ENCODE measurements at places on chromosomes 16 and 17.

- DNase-seq, result no peak
Measured at GRCh38 chr16:19681637-19682036, 36.4 kb downstream of the KNOP1 start.

DNA sequence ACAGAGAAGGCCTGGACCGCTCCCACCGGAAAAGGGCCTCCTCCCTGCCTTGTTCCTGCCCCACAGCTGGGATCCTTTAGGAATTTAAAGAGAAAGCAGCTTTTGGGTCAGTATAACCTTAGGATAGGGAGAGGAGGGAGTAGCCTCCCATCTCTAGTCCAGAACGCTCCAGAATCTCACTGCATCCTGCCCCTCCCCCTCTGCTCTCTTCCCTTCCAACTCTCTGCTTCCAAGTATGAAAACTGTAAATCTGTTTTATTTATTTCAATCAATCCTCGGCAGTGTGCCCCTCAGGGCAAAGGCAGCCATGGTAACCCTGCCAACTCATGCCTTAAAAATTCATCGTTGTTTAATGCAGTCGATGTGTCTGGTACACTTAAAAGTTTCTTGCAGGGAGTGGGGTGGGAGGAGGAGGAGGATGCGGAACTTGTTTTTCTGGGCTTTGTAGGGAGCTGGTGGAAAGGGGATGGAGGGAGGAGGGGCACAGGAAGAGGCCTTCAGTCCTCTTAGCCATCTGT, 21.2 kb upstream of the MTSS2 start:
- DNase-seq, result no peak

DNA sequence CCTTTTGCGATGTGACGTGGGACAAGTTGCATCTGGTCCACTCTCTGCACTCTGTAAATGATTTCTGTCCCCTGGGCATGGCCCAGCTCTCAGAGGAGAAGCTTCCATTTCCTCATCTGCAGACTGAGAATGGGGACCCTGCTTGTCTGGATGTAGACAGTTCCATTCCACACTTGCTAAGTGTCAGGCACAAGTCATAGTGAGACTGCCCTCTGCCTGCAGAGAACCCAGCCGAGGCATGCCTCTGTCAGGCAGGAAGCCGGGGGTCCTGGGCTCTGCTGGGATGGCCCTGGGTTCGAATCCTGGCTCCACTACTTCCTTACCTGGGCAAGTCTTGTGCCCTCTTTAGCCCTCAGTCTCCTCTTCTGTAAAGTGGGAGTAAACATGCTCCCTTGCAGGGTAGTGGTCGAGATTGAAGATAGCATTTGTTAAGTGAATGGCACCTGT, 4.1 kb downstream of the MAP2K3 start:
- DNase-seq, result peak; percentile 38

GRCh38 chr17:68176718-68177117, 71.1 kb upstream of the AMZ2 start:
- DNase-seq, result no peak

DNA sequence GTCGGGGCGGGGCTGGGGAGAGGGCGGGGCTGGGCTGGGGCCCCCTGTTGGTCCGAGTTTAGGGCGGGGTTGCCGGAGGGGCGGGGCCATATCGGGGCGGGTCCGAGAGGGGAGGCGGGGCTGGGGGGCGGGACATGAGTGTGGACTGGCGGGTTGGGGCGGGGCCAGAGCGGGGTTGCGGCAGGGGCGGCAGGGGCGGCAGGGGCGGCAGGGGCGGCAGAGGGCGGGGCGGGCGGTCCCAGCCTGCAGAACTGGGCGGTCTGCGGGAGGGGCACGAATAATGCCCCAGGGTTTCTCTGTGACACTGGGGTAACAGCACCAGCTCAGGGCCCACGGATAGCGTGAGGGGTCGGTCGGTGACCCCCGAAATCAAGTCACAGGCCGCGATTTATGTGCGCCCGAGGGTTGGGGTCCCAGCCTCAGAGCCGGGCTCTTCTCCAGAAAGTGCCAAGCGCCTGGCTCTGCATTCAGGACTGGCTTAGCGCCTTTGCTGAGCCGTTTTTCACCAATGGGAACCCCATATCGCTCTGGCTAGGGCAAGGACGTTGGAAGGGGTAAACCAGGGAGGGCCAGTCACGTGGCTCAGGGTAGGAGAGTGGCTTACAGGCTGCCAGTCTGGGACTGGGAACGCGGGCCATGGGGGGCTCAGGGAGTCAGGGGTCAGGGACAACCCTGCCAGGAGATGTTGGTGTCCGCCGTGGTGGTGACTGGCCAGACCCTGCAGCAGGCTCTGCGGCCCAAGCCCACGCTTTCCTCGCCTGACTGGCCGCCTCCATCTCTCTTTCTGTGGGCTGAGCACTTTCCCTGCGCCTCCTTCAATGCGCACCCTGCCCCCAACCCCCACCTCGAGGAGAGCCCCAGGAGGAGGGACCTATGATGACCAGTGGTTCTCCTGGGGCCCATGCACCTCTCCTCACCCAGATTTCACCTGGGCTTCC, 1.2 kb upstream of the METTL26 start:
- DNase-seq, result peak; percentile 84

DNA sequence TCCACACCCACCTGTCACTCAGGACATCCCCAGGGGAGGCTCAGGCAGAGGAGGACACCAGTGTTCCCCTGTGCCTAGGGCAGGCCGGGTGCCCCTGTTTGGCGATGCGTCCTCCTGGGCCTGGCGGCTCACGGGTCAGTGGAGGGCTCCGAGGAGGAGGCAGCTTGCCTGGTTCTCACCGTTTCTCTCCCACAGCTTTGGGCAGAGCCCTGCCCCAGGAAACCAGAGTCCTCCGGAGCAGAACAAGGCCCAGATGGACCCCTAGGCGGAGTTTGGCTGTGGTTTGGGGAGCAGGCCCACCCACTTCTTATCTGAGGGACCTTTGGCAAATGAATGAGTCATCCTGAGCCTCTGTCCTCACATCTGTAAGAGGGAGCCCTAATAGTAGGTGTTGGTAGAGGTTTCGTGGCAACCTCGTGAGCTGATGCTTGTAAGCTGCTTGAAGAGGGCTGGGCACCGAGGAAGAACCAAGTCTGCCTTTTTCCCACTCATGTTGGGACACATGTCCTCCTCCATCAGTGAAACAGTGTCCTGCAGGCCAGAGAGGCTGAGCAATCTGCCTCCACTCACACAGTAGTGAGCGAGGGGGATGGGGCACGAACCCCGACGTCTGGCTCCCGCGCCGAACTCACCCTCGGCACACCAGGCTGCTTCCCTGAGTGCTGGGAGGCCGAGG, 247.0 kb upstream of the CIBAR2 start:
- DNase-seq, result no peak

DNA sequence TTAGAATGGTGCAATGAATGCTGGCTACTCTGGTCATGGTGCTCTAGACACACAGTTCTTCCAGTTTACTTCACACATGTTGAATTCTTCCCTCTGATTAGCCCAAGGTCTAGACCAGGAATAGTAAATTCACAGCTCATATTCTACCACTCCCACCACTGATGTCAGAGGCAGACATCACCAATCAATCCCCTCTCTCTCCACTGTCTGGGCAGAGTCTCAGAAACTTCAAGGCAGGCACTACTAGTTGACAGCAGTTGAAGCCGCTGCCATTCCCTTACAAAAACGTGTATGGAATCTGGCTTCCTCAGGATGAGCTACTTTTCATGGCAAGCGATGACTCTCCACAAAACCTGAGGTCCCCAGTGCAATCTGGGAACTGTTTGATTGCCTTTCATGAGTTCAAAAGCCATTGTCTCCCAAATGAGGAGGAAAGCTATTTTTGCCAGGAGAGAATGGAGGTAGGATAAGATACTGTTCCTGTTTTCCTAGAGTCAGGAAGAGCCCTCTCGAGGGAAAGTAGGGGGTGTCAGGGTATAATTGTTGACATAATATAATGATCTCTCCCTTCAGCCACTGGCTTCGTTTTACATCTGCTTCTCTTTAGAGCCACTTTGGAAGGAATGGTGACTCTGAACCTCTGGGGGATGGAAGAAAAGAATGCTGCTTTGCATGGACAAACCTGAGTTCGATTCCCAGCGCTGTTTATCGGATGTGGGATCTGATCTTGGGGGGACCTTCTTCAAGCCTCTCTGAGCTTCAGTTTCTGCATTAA, 90.0 kb downstream of the FOXL1 start:
- no peak for DNase-seq

DNA sequence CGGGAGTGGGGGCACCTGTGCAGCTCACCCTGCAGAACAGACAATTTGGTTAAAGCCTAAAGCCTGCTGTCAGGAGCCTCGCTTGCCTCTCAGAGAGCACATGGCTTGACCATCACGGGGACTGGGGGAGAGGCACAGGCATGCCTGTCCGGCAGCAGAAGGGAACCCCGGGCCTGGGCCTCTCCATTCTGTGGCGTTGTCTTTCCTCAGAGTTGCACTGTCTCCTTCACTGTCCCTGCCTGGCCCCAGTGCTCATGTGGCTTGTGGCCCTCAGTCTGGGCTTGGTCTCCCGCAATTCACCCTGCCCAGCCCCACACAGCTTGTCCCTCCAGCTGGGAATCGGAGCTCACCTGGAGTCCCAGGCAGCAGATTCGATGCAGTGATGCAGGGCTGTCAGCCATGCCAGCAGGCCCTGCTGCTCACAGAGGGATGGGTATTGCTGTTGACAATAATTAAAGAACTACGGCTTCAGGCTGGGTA, 189.9 kb downstream of the SEC14L1 start:
- DNase-seq, result no peak

GRCh38 chr16:64830653-64831052, 291.2 kb downstream of the CDH11 start:
- DNase-seq, result no peak

- DNase-seq, result no peak
Measured at GRCh38 chr16:51497541-51498211, 346.6 kb upstream of the SALL1 start.

- DNase-seq, result no peak
Measured at GRCh38 chr17:15920758-15921239, 24.1 kb upstream of the ADORA2B start.

DNA sequence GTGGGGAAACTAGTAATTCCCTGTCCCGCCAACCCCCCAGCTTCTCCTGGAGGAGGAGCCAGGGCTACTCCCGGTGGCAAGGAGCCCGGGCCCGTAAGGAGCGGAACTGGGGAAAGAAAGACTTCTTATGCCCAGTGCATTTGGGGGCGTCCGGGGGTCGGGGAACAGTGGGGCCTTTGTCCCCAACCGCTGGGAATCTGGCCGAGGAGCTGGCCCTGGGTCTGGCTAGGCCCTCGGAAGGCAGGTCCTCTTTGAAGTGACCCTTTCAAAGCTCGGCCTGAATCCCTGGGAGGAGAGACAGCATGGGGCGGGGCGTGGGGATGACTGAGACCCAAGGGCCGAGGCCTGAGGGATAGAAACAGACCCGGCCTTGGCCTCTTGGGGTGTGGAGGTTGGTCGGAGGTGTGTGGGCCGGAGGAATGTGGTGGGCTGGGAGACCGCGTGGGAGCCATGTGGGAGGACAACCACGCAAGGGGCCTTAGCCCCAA, 6.0 kb downstream of the ARHGAP23 start:
- DNase-seq, result no peak

DNA sequence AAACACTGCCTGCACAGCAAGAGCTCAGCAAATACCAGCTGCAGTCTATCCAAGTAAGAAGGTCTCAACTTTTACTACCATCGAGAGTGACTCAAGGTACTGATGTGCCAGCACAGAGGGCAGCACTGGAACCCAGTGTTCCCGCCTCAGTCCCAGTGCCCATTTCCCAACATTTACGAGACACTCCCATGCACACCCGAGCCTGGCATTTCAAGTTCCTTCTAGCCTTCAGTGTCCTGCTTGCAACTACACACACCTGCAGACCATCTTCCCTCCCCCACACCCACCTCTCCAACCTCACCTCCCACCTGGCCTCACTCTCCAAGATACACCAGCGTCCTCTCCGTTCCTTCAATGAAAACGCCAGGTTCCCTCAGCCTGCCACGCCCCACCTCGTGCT, 3.2 kb downstream of the KLHDC4 start:
- DNase-seq, result no peak

DNA sequence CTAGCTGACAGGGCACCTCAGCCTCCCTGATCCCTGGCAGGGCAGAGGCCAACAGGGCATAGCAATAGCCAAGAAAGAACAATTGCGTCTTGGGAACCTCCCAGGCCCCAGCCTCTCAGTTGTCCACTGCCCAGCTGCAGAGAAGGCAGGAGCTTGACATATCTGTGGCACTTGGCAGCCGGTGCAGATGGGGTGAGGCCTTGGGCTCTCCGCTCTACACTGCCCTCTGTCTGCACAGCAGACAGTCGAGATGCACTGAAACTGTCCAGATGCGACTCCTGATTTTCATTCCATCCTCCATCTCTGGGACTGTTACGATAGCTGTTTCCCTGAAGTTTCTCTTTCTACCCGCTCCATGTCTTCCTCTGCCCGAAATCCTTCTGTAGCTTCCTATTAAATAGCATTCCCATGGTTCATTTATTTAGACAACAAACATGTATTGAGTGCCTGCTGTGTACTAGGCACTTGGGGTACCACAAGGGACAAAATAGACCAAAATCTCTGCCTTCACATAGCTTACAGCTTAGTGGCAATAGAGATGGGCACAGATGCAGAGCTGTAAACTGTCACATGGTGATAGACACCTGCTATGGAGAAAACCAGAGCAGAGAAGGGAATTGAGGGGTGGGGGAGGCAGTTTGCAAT, 3.3 kb downstream of the POLR3E start:
- no peak for DNase-seq

DNA sequence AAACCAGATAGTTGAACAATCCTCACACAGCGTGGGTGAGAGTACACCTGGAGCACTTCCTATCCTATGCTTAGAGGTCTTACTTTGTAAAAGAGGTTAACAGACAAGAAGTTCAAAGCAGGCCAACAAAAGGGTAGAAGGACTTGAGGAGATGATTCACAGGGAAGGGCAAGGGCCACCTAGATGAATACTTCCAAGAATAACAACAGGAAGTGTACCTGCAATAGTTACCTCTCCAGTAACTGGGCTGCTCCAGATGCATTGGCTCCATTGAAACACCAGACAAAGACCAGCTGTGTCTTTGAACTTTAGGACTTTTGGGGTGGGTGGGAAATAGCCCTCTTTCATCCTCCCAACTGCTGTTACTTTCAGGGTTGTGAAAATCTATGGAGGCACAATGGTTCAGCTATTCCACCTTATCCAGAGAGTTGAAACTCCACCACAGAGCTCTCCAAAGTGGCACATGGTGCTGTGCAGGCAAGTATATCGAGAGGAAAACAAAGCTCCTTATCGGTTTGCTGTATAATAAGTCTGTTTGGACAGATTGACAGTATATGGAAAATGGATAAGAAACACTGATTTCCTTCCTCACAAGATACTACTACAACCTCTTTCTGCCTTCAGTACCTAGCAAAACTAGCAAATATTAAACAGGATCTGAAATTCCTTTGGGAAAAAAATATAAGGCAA, 22.7 kb downstream of the RNF43 start:
- no peak for DNase-seq

DNA sequence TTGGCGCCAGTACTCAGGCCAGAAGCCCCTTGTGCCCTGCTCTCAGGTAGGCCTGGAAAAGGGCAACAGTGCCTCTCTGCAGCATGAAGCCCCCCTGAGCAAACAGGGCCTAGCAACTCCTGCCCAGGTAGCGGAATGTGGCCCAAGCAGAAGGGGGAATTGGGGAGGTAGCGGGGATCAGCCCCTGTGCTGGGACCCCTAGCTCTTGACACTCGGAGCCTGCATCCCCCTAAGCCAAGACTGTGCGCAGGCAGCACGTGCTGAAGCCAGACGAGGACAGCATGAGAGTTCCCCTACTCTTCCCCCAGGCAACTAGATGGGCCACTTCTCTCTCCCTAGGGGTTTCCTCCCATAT, 823 bp upstream of the CD2BP2 start:
- no peak for DNase-seq

- DNase-seq, result no peak
Measured at GRCh38 chr16:56604966-56605365, 3.4 kb upstream of the MT2A start.

Measured in NCI-H1436 (cell line).